Stimulated activated CD8-positive, alpha-beta memory T cell treated with anti-CD3 and anti-CD28 coated beads, Interleukin-4, amount 100 ng/mL, for 1 hour (primary cell): ENCODE measurements at places on chromosomes 4 and X.

DNA sequence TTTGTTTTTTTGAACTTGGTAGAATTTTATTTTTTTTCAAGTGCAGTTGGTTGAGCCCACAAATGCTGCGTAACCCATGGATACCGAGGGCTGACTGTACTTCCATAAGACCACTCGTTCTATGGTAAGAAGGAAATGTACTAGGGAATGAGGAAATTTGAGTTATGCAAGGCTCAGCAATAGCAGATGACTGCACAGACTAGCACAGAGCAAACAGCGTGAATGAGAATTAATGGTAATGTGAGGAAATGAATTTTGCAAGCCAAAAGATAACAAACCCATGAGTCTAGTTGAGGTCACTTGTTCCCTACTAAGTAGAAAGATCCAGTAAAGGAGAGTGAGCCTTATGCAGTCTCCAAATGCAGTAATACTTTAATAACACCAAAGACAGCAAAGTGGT, 17.4 kb downstream of the GSPT2 start:
- no peak for DNase-seq

- DNase-seq: no peak
These were observed 783.5 kb upstream of the MAGEB2 start for GRCh38 chrX:29431895-29432294.

DNA sequence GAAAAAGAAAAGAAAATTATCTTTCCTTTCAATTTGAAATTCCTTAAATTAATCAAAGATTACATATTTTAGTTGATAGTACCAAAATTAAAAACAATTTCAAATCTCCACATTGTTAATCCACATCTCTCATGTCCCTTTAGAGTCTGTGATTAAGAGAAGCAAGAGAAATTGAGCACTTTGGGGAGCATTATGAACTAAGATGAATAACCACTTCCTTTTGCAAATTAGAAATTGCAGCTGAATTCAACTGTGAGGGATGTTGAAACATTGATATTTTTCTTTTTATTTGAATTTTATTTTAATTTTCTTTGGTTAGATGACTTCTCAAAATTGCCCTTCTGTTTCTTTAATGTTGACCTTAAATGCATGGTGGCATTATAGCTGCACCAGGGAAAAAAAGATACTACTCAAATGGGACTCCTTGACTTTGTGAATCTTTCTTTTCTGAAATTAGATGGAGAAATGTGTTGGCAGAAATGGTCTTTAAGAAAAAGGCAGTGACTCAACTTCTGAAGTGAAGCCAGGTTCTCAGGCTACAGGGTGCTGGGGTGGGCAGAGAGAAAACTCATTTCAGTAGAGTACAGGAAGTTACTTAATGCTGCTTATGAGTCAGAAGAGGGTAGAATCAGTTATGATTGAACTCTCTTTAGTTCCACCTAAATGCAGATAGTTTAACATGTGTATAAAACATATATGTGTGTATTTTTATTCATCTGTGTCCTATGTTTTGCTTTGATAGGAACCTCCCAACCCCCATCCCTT, 92.0 kb upstream of the TNIP3 start:
- DNase-seq: no peak

- DNase-seq: no peak
These were observed 790.4 kb upstream of the GALNTL6 start for GRCh38 chr4:171022824-171023230.

- no peak for DNase-seq
These were observed 37.0 kb upstream of the ATP6AP2 start for GRCh38 chrX:40543661-40544328.

DNA sequence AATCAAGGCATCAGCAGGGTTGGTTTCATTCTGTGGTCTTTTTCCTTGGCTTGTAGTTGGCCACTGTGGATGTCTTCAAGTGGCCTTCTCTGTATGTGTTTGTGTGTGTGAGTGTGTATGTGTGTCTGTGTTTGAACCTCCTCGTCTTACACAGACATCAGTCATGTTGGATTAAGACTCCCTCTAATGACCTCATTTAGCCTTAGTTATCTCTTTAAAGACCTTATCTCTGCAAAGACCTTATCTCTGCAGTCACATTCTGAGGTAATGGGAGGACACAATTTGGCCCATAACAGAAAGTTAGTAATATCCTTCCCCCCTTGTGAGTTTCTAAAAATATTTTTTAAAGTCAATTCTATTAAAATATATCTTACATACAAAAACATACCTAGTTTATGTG, 126.7 kb downstream of the EMCN start:
- DNase-seq: no peak

DNA sequence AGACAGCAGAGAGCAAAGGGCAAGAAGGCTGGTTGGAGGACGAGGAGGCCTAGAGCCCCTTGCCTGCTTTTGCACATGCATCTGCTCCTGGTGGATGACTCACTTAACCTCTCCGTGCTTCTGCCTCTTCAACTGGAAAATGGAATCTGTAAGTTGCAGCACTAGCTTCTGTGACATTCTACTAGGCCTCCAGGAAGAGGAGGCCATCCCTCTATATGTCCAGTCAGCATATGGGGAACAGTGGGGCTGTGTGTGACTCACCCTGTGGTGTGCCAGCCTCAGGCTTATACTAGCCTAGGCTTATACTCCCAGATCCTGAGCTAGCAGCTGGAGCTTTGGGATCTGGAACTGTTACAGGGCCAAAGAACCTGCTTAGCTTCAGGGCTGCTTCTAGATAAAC, 36.0 kb downstream of the RTL9 start:
- DNase-seq: no peak

DNA sequence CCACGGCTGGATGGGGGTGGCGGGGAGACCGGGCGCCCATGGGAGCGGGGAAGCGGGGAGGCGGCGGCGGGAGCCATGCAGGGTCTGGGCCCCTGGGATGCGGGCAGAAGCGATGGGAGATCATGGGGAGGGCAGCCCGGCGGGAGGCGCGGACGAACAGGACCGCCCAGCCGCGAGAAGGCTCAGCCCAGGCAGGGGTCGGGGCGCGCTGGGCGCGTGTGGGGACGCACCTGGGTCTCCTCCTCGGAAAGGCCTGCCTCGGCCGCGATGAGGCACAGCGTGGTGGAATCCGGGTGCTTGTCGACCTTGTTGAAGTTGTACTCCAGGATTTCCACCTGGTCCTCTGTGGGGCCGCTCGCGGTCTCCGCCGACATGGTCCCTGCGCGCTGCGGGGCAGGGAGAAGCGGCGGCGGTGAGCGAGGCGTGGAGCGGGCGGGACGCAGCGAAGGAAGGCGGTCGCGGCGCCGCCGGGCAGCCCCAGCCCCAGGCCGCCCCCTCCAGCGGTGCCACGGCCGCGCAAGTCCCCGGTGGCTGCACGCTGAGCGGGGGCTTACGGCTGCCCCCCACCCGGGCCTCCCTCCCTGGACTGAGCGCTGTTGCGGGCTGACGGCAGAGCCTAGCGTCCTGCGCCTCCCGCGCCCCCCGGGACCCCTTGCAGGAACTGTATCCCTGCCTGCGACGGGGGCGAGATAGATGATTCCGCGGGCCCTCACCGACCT, 25.3 kb downstream of the HOPX start:
- DNase-seq: no peak

- DNase-seq: no peak
These were observed 342.5 kb upstream of the NOCT start for GRCh38 chr4:138673053-138673452.

DNA sequence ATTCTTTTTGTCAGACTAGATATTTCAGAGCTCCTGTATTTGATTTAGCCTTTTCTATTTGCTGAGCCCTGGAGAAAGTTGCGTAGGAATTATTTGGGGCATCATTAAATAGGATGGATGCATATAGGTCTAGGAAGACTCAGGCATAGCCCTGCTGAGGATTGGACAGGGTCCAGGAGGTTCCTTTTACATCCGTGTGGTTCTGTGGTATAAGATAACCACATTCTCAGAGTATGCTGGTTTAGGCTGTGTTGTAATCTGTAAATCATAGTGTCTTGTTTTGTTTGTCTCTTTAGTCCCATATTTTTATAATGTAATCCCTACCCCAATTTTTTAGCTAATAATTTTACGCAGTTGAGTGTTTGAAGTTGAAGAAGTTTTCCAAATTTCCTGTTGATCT, 513.7 kb downstream of the RPA4 start:
- DNase-seq: no peak
